ENCODE measurements at places on chromosomes 1 and 21. TPM values are rescaled to one million over a fixed set of nuclear protein-coding genes. Genes with fewer than 3 reads are reported as not detected.

FDPS gene
- total RNA-seq = 339 TPM

OR10J1 gene
- total RNA-seq = not detected

NUP210L gene
- total RNA-seq = 0.03 TPM

ANGPTL3 gene
- 0.04 TPM for total RNA-seq

RHD gene
- total RNA-seq = 0.30 TPM

DNA sequence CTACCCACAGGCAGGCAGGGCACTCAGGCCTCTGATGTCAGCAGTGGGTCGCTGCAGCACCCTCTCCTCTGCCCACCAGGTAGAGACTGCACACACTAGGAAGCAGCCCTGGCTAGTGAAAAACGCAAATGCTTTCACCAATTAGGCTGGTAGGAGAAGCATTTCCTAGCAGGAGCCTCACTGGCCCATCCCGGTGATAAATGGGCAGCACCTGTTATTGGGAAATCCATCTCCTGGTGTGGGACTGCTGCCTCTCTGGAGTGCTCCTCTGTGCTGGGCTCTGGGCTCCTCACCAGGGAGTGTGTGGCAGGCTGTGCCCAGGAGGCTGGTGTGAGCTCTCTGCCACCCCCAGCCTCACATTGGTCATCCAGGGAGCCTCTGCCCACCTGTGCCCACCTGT, 28.6 kb downstream of the LRP8 start:
- DNase-seq = no peak

- no peak for DNase-seq
These were observed 107.8 kb downstream of the EIF4G3 start for GRCh38 chr1:21068937-21069336.

GRCh38 chr1:3174487-3175247, 105.7 kb downstream of the PRDM16 start:
- DNase-seq = no peak

DNA sequence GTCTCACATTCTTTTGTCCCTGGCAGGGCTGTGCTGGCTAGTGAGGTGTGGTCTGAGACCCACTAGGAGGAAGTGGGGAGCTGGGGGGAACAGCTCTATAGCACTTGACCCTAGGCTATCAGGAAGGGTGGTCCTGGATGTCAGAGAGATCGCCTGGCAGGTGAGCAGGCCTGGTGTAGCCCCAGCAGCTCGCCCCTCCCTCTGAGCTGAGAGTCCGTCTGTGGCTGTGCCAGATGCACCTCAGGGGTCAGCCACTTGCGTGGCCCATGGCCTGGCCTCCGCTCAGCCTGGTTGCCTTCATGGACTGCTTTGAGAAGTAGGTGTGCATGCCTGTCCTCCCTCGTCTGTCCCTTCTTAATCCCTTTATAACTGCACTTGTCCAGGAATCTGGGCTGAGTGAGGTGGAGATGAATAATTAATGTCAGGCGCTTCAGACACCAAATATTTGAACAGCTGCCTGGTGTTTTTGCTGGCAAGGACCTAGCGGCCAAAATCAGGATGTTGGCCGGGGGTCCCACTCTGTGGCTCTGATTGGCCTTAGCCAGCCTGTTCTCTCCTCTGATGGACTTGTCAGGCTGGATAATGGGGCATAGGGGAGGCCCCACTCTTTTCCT, 30.5 kb downstream of the TMEM53 start:
- DNase-seq = no peak

GRCh38 chr1:84427250-84428188, 29.2 kb downstream of the DNASE2B start:
- no peak for DNase-seq

- DNase-seq = no peak
These were observed 73.4 kb downstream of the ZP4 start for GRCh38 chr1:237817277-237817676.

GRCh38 chr1:115323366-115324004, 14.6 kb downstream of the NGF start:
- DNase-seq = no peak

GRCh38 chr1:170682169-170682568, 18.2 kb downstream of the PRRX1 start:
- no peak for DNase-seq

GRCh38 chr1:78814176-78814575, 164.5 kb downstream of the IFI44 start:
- no peak for DNase-seq

Data from H7 (cell line).